ENCODE measurements at places on chromosomes 3 and 15.
A peak's percentile ranks its signal among the peaks of the same experiment; 100 is the strongest.

GRCh38 chr3:43043793-43044192 is 62.1 kb downstream of the POMGNT2 start:
- no peak for DNase-seq

- peak; percentile 21 for DNase-seq
Measured at GRCh38 chr3:186414735-186415419, 52.8 kb upstream of the DGKG start.

- DNase-seq = no peak
Measured at GRCh38 chr3:194469977-194470376, 16.8 kb downstream of the ATP13A3 start.

GRCh38 chr3:108380128-108380795 is 83.9 kb downstream of the HHLA2 start:
- DNase-seq = no peak

DNA sequence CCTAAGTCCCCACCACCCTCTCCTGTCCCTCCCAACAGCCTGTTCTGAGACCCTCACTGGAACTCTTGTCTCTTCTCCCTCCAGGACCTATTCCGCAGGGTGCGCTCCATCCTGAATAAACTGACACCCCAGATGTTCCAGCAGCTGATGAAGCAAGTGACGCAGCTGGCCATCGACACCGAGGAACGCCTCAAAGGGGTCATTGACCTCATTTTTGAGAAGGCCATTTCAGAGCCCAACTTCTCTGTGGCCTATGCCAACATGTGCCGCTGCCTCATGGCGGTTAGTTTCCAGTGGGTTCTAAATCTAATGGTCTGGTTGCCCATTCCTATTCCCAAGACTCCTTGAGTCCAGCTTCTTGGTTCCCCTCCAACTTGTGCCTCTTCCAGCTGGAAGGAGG is 9.3 kb downstream of the EIF4G1 start:
- DNase-seq = no peak

DNA sequence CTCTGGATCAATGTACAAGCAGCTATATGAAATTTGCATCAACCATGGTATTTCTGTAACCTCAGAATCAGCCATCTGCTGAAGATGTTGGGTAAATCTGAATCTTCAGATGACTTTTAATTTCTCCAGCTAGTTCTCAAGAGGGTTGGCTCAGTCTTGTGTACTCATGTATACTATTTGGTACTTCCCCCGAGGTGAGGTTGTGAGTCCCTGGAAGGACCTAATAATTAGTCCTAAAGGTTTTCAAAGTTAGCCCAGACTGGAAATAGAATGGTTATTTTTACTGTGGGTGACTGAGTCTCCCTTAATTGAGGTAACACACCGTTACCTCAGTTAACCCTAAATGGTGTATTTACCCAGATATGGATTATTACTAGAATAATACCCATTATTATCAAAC is 104.3 kb upstream of the THSD4 start:
- DNase-seq = no peak

- DNase-seq = no peak
Measured at GRCh38 chr15:58758141-58758540, 8.6 kb upstream of the ADAM10 start.

- DNase-seq = no peak
Measured at GRCh38 chr3:157093096-157093495, 66.9 kb downstream of the CCNL1 start.

All from HFF-Myc (cell line).